H4 (cell line): ENCODE measurements at places on chromosomes 7 and 10. TPM values are rescaled to one million over a fixed set of nuclear protein-coding genes. Genes with fewer than 3 reads are reported as not detected.

DNA sequence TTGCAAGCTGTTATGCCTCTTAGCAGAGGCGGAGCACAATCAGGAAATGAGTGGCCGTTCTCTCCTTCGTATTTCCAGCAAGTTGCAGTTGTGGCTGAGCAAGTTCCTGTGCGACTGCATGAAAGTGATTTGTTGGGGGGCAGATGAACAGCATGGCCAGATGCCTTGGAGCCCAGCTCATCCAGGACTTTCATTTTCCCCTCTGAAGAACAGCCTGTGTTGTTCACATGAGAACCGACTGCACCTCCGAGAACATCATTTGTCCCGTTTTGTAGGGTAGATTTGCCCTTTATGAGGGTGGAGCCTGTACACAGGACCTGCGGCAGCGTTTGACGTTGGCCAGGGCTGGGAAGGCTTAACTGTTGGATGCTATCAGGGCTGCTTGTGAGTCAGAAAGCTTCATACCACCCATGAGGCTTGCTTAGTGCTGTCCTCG lies 4.4 kb downstream of the BAG3 start:
- DNase-seq, result peak; percentile 80

GRCh38 chr10:1526436-1527055 lies 210.8 kb downstream of the ADARB2 start:
- peak; percentile 11 for DNase-seq

DNA sequence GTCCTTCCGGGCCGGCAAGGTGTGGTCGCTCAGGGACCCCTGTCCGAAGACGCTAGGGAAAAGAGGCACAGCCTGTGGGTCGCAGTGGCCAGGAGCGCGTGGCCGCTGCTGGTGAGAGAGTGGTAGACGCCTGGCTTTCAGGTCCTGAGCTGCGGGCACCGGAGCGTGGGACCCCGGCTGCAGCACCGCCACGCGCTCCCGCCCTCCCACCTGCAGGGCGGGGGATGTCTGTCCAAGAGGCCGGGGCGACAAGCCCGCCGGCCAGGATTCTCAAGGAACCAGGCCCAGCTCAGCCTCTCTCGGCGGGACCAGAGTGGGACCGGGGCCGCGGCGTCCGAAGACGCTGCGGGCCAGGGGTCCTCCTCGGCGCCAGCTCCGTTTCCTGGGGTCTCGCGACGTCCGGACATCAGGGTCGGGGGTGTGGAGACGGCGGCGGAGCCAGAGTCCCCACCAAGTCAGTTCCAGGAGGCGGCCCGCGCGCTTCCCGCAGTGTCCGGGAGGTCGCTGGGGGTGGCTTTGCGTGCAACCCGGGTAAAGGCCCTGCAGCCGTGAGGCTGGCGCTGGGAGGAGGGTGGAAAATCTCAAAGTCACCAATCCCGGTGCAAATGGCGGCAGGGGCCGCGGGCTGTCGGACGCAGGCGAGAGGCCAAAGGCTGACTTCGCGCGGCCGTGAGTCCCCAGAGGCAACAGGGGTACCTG lies 5.5 kb downstream of the ZNF503 start:
- no peak for DNase-seq

GRCh38 chr10:68171539-68172080 lies 60.3 kb downstream of the ATOH7 start:
- DNase-seq, result no peak

- no peak for DNase-seq
Observed at GRCh38 chr10:48236199-48236621, 38.3 kb downstream of the FRMPD2 start.

DNA sequence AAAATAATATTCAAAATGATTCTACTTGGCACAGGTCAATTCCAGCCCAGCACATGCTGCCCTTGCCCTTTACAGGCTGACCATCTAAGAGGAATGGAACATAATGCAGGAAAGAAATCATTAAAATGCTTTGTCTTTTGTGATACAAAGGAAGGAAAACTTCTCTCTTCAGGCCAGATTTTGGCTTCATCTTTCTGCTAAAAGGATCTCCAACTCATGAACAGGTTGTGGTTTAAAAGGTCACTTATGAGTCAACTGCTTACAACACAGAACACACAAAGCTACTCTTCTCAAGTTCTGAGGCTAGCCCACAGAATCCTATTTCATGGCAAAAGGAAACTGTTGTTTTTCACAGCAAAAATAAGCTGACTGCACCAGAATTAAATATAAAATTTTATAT lies 197.1 kb downstream of the DOCK4 start:
- DNase-seq, result peak; percentile 72

The LIPF gene
- not detected in 2 replicates for total RNA-seq

- DNase-seq, result peak; percentile 39
Observed at GRCh38 chr10:63515002-63515763, 6.0 kb upstream of the REEP3 start.

DNA sequence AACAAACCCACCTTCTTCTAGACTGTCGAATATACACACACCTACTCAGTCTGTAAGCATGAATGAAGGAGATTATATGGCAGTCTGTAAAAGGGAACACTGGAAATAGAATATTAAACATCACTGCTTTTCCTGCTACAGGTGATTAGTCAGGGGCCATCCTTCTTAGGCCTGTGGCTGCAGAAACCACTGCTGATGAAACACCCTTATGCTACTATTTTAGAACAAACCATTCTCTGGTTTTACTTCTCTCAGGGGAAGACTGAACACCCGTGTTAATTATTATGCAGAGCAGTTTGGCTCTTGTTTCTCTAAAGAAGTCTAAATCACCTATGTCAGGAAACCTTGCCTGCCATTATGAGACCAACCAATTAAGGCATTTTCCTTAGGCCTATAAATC lies 351.1 kb upstream of the KLF6 start:
- no peak for DNase-seq

DNA sequence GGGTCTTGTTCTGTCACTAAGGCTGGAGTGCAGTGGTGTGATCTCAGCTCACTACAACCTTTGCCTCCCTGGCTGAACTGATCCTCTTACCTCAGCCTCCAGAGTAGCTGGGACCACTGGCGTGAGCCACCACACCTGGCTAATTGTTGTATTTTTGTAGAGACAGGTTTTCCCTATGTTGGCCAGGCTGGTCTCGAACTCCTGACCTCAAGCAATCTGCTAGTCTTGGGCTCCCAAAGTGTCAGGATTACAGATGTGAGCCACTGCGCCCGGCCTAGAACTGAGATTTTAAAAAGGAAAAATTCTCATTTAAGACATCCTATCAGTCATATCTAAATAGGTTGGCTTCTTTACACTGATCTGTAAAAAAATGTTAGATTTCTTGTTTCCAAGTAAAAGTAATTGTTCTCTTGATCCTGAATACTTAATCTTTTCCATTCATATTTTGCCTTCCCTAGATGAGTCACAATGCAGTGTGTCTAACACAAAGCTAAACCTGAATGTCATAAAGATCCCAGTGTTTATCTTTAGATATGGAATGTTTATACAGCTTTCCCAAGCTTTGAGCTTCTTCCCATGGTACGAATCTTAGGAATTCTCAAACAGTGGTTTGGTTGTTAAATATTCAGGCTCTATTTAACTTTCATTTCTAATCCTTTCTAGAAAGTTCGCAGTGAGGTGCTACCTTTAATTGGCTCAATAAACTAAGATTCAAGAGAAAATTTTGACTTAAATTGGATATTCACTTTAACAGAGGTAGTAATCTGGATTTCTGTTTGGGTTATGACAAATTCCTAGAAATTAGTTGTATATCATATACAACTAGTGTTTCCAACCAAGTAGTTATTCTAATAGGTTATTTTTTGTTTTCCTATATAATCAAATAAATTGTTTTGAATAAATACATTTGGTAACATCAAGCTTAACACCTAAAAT lies 12.1 kb upstream of the LAMB1 start:
- DNase-seq, result peak; percentile 87

The TMEM176B gene
- 0.27 and 0.76 TPM in 2 replicates for total RNA-seq

- no peak for DNase-seq
Observed at GRCh38 chr10:105347487-105347886, 706.4 kb downstream of the SORCS3 start.

- peak; percentile 72 for DNase-seq
Observed at GRCh38 chr10:98269435-98269912, 1.5 kb upstream of the LOXL4 start.

The ASB13 gene
- 9.1 and 11.3 TPM in 2 replicates for total RNA-seq

The ZFYVE27 gene
- 10.2 and 13.1 TPM in 2 replicates for total RNA-seq

DNA sequence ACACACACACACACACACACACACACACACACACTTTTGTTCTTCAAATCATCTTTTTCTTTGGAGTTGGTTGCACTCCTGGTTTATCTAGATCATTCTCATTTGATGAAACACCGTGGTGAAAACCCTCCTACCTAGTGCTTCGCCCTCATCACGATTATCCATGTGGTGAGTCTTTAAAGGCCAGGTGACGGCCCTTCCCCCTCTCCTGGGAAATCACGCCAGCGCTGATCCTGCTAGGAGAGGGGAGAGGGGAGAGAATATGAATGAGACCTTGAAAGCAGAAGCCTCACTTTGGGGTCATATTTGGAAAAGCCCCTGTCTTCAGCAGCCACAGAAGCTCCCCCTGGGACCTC lies 103.9 kb upstream of the LRRC4 start:
- no peak for DNase-seq

DNA sequence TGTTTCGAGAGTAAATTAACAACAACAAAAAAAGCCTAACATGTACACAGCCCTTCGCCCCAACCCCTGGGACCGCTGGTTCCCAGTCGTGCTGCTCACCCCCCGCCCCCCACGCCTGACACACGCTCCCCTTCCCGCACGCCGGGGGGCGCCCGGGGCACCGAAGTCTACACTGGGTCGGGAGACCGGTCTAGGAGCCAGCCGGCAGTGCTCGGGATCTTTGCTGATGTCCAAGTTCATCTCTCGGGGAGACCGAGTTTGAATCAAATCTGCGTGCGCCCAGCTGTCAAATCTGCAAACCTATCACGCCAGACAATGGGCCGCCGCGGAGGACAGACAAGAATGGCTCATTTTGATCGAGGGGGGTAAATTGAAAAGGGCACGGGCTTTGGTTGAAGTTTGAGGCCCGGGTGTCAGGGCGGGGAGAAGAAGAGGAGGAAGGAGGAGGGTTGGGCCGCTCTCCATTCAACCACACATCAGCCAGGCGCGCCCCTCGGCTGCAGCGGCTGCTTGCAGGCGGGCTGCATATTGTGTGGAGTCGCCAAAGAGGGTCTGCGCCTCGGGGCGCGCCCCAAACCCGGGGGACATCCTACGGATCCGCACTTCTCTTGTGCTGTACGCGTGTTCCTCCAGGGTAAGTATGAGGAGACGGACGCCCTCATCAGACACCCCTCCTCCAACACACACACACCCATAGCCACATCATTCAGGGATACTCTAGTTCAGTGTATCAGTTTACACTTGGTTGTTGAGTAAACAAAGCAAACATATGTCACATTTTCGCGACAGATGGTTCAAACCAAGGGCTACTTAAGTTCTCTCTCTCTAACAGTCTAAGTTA lies 1.3 kb upstream of the GFRA1 start:
- DNase-seq, result no peak

GRCh38 chr10:133125901-133126300 lies 34.1 kb upstream of the KNDC1 start:
- DNase-seq, result no peak

GRCh38 chr10:99004738-99005137 lies 230.9 kb downstream of the HPSE2 start:
- DNase-seq, result no peak

DNA sequence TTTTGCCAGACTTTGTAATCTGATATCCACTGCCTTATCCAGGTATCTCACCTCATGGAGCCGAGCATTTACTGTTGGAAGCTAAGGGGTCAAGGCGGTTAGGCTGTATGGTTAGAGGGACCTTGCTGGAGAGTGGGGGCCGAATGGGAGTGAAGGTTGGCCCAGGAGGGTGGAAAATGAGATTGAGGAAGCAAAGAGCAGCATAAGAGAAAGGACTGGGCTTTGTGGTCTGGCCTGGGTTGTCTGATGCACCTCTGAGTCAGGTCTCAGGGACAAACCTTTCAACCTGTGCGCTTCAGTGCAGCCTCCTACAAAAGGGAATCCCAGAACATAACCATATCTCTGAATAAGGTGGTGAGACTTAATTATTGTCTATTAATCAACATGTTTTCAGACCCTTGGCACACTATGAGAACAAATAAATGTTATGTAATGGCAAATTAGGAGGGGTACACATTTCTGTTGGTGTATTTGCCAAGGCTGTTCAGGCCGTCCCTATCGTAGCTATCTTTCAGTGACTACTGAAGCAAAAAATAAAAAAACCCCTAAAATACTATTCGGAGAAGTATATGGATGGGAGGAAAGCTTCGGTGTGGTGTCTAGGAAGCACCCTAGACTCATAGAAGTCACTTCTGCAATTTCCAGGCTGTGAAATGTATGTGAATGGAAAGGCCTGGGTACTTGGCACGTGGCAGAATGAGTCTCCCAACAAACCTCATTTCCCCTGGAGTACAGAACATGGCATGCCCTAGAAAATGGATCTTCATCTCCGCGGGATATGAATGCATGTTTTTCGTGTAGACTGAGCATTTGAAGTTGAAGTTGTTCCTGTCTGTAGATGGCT lies 4.3 kb downstream of the CAMK1D start:
- DNase-seq, result no peak

- DNase-seq, result no peak
Observed at GRCh38 chr7:73834626-73835191, 3.9 kb downstream of the CLDN4 start.

GRCh38 chr10:74424565-74424964 lies 273.5 kb downstream of the ADK start:
- DNase-seq, result no peak

GRCh38 chr10:127024685-127025435 lies 119.6 kb downstream of the DOCK1 start:
- no peak for DNase-seq

DNA sequence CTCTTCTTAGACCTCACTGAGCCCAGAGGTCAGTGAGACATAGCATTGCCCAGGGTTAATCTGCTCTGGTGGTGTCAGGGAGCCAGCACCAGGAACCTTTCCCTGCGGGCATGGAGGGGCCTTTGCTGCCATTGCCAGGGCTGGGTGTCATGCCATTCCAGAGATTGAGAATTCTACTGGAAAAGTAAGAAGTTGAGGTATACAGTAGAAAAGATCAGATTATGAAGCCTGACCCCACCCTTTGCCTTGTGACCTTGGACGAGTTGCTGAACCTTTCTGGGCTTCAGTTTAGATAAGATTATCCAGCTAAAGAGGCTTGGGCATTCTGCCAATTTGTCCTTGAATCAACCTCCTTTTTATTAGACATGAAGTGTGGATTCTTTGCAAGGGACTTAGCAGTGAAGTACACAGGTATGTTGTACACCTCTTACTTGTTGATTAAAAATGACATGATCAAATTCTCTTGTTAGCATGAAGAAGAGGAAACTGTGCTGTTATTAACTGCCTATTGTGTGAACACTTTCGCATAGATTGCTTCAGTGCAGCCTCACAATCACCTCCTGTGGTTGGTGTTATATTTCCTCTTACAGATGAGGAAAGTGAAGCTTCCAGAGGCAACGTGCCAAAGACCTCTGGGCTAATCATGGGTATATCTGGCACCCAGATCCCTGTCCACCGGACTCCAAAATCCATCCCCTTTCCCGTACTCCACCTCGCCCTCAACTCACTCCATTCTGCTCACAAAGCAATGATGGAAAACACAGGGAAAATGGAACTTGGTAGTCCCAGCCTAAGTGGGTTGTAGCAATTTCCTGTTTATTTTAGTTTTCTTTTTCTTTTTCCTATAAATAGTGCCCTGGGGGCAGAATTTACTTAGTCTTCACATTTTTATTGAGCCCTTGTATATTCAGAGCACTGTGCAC lies 151.3 kb downstream of the CAMK1D start:
- DNase-seq, result peak; percentile 44

The CCDC146 gene
- total RNA-seq, result 0.25 and 0.70 TPM in 2 replicates
